ENCODE measurements at places on chromosomes 12 and 14. TPM values are rescaled to one million over a fixed set of nuclear protein-coding genes. Genes with fewer than 3 reads are reported as not detected.
A peak's percentile ranks its signal among the peaks of the same experiment; 100 is the strongest.

- H3K4me1 ChIP-seq, result peaks cover 18% of the 10 kb centered on the region
- H3K4me3 ChIP-seq, result no peak overlapping the region
- H3K36me3 ChIP-seq, result no peaks in the 10 kb centered on the region
- H3K27ac ChIP-seq, result no peak overlapping the region
- H3K27me3 ChIP-seq, result no peaks in the 10 kb centered on the region
Observed at GRCh38 chr14:94344389-94344788, 21.3 kb upstream of the SERPINA6 start.

GRCh38 chr12:56634242-56634836 is 4.2 kb upstream of the BAZ2A start:
- peaks cover 76% of the 10 kb centered on the region for H3K4me1 ChIP-seq
- peak overlapping the region; percentile 88 for H3K27ac ChIP-seq
- peaks cover 17% of the 10 kb centered on the region for H3K36me3 ChIP-seq
- peak overlapping the region; percentile 80 for H3K4me3 ChIP-seq
- DNase-seq, result peak; percentile 45

MANSC4 gene
- total RNA-seq, result not detected

DNA sequence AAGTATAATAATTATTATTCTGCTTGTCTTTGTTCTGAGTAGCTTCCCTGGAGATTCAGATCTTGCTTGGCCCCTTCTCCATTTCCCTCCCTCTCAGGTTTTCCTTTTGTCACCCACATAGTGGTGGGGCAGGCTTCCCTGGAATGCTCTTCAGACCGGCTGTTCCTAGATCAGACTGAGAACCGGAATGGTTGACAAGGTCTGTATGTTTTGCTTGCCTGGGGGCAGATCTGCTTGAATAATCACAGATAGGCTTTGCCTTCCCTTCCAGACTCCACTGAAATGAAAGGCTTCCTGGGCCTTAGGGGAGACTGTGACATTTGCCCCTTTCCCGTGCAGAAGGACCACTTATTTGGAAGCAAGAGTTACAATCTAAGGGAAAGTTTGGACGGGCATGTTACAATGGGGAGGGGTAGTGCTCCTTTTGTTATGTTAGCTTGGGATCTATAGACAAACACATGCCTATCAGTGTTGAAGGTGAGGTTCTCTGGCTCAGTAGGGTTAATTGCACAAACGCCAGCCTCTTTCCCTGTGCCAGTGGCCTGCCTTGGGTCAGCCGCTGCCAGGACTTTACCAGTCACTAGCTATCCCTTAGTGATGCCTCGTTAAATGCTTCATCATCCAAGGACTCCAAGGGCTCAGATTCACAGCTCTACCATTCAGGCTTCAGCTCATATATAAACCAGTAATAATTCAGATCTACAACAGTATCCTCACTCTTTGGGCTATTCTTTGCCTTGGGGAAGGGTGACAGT is 178.6 kb downstream of the SNAPC1 start:
- no peak overlapping the region for H3K27ac ChIP-seq
- H3K4me1 ChIP-seq, result no peaks in the 10 kb centered on the region
- DNase-seq, result no peak

- DNase-seq, result no peak
- no peaks in the 10 kb centered on the region for H3K4me1 ChIP-seq
- no peaks in the 10 kb centered on the region for H3K36me3 ChIP-seq
Observed at GRCh38 chr14:33800735-33801163, 150.1 kb downstream of the EGLN3 start.

TRHDE gene
- 2.9 TPM for total RNA-seq
